ENCODE measurements at places on chromosomes 7 and 10. TPM values are rescaled to one million over a fixed set of nuclear protein-coding genes. Genes with fewer than 3 reads are reported as not detected.
A peak's percentile ranks its signal among the peaks of the same experiment; 100 is the strongest.

OR9A2 gene
- not detected for total RNA-seq

- no peak overlapping the region for H3K4me3 ChIP-seq
- DNase-seq: no peak
- H3K36me3 ChIP-seq: no peaks in the 10 kb centered on the region
- peak overlapping the region; percentile 83 for H3K27ac ChIP-seq
- H3K4me1 ChIP-seq: peaks cover 7% of the 10 kb centered on the region
These were observed 37.6 kb downstream of the WBP1L start for GRCh38 chr10:102781090-102781920.

- no peaks in the 10 kb centered on the region for H3K36me3 ChIP-seq
- H3K27ac ChIP-seq: no peak overlapping the region
- H3K4me1 ChIP-seq: peaks cover 2% of the 10 kb centered on the region
- no peak overlapping the region for H3K4me3 ChIP-seq
- no peak for DNase-seq
These were observed 57.9 kb downstream of the MKX start for GRCh38 chr10:27687743-27688142.

DNA sequence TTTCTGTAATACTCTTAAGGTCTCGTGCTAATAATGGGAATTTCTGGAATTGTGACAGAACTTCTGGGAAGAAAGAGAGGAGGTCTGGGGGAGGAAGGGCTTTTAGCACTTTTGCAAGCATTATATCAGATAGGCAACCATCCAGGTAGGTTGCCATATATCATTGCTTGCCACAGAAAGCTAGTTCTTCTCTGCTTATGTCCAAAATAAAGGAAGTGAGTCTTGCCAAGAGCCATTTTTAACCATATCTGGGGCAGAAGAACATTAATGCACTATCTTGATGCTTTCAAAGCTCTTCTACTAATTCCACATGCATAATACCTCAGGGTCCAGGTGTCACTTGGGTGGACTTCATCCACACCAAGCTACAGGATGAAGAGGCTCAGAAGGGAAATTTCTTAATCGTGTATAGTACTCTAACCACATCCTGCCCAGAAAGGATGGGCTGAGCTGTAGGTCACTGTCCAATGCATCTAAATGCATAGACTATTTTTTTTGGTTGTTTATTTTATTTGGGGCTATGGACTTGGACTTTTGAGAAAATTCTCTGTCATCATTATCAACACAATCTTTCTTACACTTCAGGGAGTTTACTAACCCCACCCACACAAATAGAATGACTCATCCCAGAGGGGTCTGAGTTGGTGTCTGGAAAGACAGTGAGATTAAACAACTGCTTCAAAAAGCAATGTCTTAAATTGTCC, 68.9 kb upstream of the ADO start:
- H3K4me1 ChIP-seq: no peaks in the 10 kb centered on the region
- no peak overlapping the region for H3K4me3 ChIP-seq
- H3K27ac ChIP-seq: no peak overlapping the region
- H3K36me3 ChIP-seq: no peaks in the 10 kb centered on the region
- no peaks in the 10 kb centered on the region for H3K27me3 ChIP-seq
- no peak for DNase-seq

DNA sequence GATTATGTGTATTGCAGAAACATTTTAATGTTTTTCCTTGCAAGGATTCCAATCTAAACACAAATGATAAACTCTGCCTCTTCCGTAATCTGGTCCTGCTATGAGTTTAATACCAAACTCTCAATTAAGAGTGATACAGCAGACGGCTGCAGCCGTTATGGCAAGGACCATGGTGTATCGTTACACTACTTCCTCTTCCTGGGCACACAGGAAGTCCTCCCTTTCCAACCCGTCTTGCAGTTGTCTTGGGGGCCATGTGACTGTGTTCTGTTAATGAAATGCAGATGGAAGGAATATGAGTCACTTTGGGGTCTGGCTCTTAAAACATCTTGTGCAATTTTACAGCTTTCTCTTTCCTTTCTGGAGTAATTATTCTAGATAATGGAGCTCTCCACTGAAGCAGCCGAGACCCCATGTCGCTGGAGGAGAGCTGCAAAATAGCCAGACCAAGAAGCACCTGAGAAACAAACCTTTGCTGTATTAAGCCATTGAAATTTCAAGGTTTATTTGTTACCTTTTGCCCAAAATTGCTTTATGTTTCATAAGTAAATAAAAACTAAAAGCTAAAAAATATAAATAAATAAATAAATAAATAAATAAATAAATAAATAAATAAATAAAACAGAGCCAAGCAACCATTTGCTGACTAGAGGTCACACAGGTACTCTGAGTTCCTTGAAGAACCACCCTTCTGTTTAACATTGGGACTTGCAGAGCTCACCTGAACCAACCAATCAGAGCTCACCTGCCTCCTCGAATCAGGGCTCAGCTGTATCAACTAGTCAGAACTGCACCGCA, 74.7 kb downstream of the FRMPD2 start:
- H3K4me3 ChIP-seq: no peak overlapping the region
- no peaks in the 10 kb centered on the region for H3K27me3 ChIP-seq
- no peak overlapping the region for H3K27ac ChIP-seq
- H3K36me3 ChIP-seq: no peaks in the 10 kb centered on the region

ASIC3 gene
- total RNA-seq: 2.9 TPM

- no peak overlapping the region for H3K27ac ChIP-seq
- no peaks in the 10 kb centered on the region for H3K27me3 ChIP-seq
- no peaks in the 10 kb centered on the region for H3K4me1 ChIP-seq
- no peak for DNase-seq
- no peaks in the 10 kb centered on the region for H3K36me3 ChIP-seq
These were observed 4.0 kb downstream of the GPR15LG start for GRCh38 chr10:84177541-84178141.

GRCh38 chr7:158282461-158283001, 305.1 kb downstream of the PTPRN2 start:
- H3K27me3 ChIP-seq: no peaks in the 10 kb centered on the region
- H3K4me3 ChIP-seq: no peak overlapping the region
- no peaks in the 10 kb centered on the region for H3K4me1 ChIP-seq
- DNase-seq: peak; percentile 55
- no peaks in the 10 kb centered on the region for H3K36me3 ChIP-seq

- no peak for DNase-seq
- no peak overlapping the region for H3K4me3 ChIP-seq
- H3K27me3 ChIP-seq: no peaks in the 10 kb centered on the region
- H3K36me3 ChIP-seq: peaks cover 4% of the 10 kb centered on the region
- H3K27ac ChIP-seq: no peak overlapping the region
These were observed 169.8 kb downstream of the WNT2 start for GRCh38 chr7:117153016-117153545.

MBL2 gene
- not detected for total RNA-seq

STYXL1 gene
- 16.8 TPM for total RNA-seq

DNA sequence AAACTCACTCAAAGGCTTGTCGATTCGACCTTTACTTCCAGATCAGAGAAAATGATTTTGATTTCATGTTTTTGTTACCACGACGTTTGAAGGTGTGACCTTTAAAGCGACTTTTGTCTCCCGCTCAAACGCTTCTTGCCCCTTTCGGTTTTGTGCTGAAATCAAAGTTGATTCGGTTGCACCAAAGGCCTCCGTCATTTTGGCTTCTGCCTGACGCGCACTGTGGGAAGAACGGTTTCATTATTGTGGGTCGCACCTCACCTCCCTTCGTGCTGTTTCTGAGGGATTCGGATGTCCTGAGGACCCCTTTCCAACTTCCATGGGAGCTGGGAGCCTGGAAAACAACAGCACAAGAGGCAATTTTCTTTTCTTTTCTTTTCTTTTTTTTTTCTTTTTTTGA, 176.9 kb downstream of the DNAJB6 start:
- no peaks in the 10 kb centered on the region for H3K36me3 ChIP-seq
- no peak for DNase-seq
- no peaks in the 10 kb centered on the region for H3K27me3 ChIP-seq
- H3K4me3 ChIP-seq: no peak overlapping the region
- no peaks in the 10 kb centered on the region for H3K4me1 ChIP-seq

GRCh38 chr7:30795161-30795948, 24.1 kb downstream of the MINDY4 start:
- no peak for DNase-seq
- H3K4me3 ChIP-seq: no peak overlapping the region

DNA sequence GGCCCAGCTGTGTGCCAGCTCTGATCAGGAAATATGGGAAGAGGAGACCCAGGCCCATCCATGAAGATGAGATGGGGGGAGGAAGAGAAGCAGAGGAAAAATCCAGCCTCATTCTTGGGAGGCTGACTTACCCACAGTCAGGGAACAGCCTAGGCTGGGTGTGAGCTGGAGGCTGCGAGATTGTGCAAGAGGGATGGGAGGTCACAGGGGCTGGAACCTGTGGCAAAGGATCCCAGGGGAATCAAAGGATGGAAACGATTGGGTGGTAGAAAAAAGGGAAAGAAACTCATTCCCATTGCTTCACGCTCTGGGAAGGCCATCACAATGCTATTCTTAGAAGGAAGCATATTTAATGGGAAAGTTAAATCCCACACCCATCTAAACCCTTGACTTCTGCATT, 26.7 kb upstream of the CRHR2 start:
- DNase-seq: peak; percentile 82
- no peaks in the 10 kb centered on the region for H3K27me3 ChIP-seq
- H3K4me1 ChIP-seq: no peaks in the 10 kb centered on the region
- no peak overlapping the region for H3K27ac ChIP-seq

GPR15LG gene
- total RNA-seq: not detected

Measured in aorta (tissue), 5 donors.